Hindlimb muscle (tissue), 1 donor: ENCODE measurements at places on chromosomes 7 and 10. TPM values are rescaled to one million over a fixed set of nuclear protein-coding genes. Genes with fewer than 3 reads are reported as not detected.

GRCh38 chr10:110610308-110610774, 33.8 kb upstream of the RBM20 start:
- peak; percentile 54 for DNase-seq

- no peak for DNase-seq
Observed at GRCh38 chr10:79111427-79111826, 42.7 kb downstream of the ZMIZ1 start.

DNA sequence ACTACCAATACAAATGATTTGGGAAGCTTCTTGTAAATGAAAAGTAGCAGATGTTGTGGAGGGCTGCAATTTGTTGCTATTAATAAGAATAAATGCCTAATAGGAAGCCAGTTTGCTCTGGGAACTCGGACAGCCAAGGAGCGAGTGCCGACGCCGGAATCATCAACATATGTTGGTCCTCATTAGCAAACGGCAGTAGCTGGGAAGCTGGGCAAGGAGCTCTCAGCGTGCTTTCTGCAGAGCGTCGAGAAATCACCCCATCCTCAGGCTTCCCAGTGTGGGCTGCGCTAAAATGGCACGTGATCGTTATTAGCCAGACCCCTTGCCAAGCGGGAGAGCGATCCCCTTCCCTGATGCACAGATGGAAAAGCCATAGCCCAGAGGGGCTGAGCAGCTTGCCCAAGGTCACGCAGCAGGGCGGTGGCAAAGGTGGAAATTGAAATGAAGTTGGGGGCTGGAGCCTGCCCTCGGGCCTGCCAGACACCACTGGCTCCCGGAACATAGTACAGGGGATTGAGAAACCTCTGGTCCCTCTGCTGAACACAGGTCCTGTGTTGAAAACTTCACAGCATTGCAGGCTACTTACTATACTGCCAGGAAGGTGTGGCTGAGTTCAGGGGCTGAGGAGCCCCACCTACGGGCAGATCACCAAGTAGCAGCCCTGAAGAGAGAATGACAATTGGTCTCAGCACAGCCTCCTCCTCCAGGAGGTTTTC, 326.9 kb downstream of the PLXNA4 start:
- DNase-seq: no peak

The ANXA8L1 gene
- 0.18 TPM for polyA plus RNA-seq

The CHST15 gene
- polyA plus RNA-seq: 15.3 TPM

The ANKRD61 gene
- 1.7 TPM for polyA plus RNA-seq

GRCh38 chr10:34145715-34146114, 669.4 kb downstream of the PARD3 start:
- DNase-seq: no peak

GRCh38 chr7:134532180-134532953, 5.0 kb downstream of the AKR1B10 start:
- no peak for DNase-seq

The TSPAN15 gene
- 93.8 TPM for polyA plus RNA-seq

DNA sequence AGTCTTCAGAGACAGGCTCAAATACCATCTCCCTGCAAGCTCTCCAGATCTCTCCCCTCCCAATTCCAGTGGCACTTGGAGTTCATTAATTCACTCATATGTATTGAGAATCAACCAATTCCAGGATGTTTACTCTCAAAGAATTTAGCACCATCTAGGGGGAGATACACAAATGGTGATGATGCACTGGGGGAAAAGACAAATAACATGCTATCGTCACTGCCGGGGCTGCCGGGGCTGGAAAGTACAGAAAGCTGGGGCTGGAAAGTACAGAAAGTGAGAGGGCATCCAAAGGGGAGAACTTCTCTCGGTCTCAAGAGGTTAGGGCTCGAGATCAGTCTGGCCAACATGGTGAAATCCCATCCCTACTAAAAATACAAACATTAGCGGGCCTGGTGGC, 118.7 kb downstream of the MKX start:
- no peak for DNase-seq

The JCAD gene
- 22.9 TPM for polyA plus RNA-seq

- no peak for DNase-seq
Observed at GRCh38 chr10:48791267-48791928, 106.7 kb downstream of the WDFY4 start.

- DNase-seq: no peak
Observed at GRCh38 chr10:78371136-78371535, 337.5 kb downstream of the RPS24 start.

DNA sequence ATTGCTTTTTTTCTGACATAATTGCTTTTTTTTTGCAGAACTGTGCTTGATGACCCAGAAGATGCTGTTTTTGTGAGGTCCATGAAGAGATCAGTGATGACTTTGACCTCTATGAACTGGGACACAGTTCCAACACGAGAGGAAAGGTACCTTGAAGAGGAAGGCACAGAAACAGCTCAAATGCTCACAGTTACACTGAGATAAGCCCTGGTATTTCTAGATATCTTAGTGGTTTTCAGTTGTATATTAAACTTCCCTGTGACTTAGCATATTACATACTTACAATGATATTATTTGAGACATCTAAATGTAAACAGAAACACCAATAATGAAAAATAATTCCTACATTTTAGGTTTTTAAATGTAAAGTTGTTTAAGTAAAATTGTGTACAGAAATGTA, 54.7 kb downstream of the LRRC72 start:
- DNase-seq: no peak

The GRM3 gene
- polyA plus RNA-seq: 0.14 TPM

The RALA gene
- polyA plus RNA-seq: 45.9 TPM

The PRSS2 gene
- not detected for polyA plus RNA-seq
